ENCODE measurements at places on chromosomes 7 and 10.

- DNase-seq, result no peak
Measured at GRCh38 chr10:78889536-78890063, 179.2 kb upstream of the ZMIZ1 start.

GRCh38 chr7:123600876-123601275 lies 745 bp upstream of the ASB15 start:
- DNase-seq, result no peak

DNA sequence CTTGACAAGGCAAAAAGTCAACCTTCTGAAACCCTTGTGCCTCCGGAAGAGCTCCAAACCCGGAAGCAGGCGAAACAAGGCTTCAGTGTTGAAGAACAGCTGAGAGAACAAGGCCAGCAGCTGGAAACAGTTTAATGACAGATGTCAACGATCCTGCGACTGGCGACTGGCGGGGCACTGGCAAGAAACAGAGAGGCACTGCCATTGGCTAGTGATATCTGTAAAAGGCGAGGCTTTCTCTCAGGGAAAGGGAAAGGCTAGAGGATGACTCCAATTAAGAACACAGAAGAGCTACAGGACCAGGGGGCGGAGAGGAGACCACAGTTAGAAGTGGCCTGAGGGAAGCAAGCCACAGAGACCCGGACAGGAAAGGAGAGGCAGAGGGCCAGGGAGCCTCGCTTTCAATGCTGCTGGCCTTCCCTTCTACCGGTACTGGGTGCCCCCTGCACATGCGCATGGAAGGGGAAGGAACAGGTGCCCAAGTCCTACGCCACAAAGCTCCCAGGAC lies 19.4 kb downstream of the ITGB1 start:
- DNase-seq, result peak; percentile 22

DNA sequence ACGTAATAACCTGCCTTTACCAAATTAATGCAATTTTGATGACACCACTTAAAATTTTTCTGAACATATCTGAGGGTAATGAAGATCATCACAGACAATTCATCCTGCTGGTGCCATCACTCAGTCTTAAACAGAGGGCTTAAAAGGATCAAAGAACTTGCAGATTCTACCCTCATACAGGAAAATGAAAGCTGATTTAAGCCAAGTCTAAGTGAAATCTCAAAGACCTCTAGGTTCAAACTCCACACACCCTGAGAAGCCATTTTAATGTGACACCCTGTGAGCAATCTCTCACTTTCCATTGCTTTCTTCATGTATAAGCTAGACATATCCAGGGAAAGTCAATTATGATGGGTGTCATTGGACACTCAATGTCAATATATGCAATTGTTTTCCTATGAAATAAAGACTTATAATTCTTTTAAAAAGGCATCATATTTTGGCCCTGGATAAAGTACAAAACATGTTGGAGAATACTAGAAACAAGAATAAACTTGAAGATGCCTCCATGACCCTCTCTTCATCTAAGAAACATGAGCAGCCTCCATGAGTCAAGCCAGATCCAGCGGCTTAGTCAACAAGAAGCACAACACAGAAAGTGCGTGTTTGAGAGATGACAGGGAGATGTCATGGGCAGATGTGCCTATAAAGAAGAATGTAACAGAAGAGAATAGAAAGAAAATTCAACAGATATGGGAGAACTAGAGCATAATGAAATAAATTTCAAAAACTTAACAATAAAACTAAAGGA lies 291.9 kb downstream of the PARD3 start:
- no peak for DNase-seq

GRCh38 chr7:140440593-140440992 lies 36.7 kb downstream of the RAB19 start:
- no peak for DNase-seq

DNA sequence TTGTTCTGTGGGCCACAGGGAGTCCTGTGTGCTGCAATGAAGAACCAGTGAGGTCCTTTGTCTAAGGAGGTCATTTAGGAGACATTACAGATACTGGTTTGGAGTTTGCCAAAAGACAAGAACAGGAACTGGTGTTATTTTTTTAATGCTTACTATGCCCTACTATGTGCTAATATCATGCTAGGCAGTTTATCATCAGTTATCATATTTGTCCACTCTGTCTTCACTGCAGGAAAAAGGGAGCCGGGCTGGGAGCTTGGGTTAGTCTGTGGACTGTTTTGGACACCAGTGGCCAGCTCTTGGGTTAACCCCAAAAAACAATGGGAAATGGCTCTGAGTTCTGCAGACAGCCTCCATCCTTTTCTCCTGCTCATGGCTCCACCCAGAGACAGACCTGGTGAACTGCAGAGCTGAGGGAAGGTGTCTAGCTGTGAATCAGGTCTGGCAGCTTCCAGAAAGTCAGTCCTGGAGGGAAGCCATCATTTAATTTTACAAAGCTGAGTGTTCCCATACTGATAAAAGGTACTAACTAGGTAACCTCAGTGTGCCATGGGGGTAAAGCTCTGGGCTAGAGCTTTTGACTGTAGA lies 101.2 kb upstream of the ZNF746 start:
- DNase-seq, result peak; percentile 25

GRCh38 chr10:124012583-124012982 lies 80.8 kb downstream of the CHST15 start:
- no peak for DNase-seq

DNA sequence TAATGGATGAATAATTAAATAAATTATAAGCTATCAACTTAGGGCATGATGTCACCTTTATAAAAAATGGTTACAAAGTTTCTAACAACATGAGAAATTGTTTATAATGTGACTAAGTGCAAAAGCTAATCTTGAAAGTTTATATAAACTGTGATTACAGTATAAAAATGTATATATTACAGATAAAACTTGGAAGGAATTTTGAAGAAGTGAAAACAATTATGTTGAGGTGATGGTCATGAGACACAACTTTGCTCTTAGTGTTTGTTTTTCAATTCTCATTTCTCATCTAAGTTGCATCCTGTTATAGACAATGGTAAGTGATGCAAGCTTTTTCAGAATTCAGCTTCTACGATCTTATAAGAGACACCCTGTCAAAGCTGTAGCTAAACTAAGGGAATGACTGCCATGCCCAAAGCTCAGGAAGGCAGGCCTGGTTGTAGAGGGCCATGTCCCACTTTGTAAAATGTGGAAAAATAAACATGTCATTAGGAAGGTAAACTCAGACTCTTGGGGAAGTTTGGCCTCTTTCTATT lies 23.9 kb downstream of the MACC1 start:
- DNase-seq, result peak; percentile 63

- no peak for DNase-seq
Measured at GRCh38 chr10:81984428-81984827, 109.4 kb downstream of the NRG3 start.

DNA sequence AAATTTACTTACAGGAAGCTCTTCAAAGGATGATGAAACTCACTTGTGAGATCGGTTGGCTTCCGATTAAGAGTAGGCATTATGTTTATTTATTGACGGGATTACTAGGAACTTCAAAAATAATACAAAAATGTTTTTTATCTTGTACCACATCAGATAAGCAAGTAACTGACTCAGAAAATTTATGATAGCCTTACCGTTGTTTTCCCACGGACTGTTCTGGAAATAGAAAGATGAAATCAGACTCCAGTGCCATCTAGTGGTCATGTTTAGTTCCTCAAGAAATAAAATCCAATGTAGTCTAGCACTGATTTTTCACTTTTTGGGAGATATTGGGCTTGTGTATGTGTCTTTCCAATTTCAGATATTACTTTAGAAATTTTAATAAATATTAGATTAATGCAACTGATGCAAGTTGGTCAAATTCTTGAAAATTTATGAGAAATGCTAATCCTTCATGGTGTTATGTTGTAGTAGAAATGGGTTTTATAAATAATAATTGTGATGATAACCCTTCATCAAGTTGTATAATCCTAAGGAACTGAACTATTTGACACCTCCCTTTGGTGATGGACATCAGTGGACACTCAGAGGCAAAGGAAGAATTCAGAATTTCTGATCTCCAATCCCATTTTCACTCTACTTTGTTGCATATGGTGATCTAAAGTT lies 168.8 kb downstream of the TMEM26 start:
- DNase-seq, result peak; percentile 75

GRCh38 chr7:11261470-11261869 lies 287.8 kb downstream of the PHF14 start:
- no peak for DNase-seq

DNA sequence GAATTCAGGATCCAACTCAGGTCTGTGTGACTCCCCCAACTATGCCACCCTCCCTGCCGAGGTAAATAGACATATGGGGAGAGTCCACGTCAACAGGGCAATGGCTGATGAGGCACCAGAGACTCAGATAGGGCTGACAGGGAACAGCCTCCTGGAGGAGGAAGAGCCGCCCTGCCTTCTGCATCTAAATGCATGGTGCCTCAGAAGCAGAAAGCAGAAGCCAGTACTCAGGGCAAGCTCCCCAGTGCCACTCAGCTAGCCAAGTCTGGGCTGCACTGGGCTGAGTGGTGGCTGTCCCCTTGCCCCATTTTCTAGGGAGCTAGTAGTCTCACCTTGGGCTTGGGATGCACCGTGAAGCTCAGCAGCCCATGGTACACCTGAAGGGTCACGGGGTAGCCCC lies 11.0 kb downstream of the RRP12 start:
- no peak for DNase-seq

DNA sequence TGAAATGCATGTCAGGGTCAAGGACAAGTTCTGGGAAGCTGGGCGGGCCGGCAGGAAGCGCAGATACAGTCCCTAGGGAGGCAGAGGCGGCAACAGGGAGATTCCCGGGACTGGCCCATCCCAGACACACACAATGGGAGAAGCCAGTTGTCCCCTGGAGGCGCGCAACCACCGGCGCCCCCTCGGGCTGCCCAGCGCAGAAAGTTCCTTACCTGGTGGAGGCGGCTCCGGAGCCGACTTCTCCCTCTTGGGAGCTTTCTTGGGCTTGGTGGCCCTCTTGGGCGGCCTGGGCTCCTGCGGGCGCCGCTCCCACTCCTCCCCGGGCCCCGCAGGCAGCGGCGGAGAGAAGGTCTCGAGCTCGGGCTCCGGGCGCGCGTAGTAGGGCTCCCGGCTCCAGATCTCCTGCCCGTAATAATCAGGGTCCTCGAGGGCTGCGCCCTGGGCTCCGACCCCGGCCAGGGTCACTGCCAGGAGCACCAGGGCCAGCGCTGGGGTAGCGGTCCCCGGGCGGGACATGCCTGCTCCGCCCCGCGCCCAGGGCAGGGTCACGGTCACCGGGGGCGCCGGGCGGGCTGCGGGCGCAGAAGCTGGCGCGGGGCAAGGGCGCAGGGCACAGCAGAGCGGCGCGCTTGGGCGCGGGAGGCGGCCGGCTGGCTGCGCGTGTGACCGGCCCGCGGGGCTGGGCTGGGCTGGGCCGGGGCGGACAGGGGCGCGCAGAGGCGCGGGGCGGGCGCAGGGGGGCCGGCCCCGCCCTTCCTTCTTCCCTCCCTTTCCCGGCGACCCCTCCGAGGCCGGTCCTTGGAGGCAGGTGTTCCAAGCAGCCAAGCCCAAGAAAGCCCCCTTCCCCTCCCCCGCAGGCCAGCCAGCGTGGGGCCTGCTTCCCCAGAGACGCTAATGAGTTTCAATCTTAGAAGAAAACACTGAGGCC lies at the start of gene CPXM2:
TSS of gene CPXM2 (minus strand) at position 664 of the 928 bp plus-strand sequence. CDS start at position 516, 148 bp downstream.
- no peak for DNase-seq

DNA sequence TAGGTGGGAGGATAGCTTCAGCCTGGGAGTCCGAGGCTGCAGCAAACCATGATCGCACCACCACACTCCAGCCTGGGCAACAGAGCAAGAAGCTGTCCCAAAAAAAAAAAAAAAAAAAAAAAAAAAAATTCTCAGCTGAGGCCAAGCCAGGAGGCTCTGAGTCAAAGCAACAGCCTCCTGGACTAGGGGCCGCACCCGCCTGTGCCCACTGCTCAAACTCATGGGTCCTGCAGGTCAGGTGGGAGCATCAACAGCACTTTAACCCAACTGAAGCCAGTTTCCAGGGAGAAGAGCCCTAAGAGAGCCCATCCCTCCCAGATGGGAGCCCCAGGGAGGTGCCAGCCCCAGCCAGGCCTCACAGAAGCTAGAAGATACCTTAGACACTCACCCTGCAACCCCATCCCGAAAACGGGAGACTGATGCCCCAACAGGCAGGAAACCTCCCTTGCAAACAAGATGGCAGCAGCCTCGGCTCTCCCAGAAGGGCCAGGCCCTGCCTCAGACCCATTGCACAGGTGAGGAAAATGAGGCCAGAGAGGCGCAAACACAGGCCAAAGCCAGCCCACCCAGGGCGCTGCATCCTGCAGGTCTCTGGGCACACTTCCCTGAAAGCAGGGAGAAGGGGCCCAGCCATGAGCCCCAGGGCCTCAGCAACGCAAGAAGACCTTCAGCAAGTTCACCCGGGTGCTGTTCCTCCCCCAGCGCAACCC lies 11.0 kb downstream of the PDGFA start:
- no peak for DNase-seq

- DNase-seq, result no peak
Measured at GRCh38 chr7:154975984-154976383, 26.9 kb downstream of the PAXIP1 start.

- DNase-seq, result no peak
Measured at GRCh38 chr7:106807474-106807873, 57.6 kb upstream of the PIK3CG start.
